Stimulated activated memory B cell treated with anti-CD40 and anti-IgM and Interleukin-4, amounts not matched to agents 10 μg/mL and 1 μg/mL and 100 μg/mL, for 72 hours (primary cell): ENCODE measurements at places on chromosomes 6 and 20.

GRCh38 chr6:68196645-68197044, 438.4 kb upstream of the ADGRB3 start:
- no peak overlapping the region for H3K4me3 ChIP-seq
- no peak for ATAC-seq
- H3K27me3 ChIP-seq = no peaks in the 10 kb centered on the region
- H3K27ac ChIP-seq = no peak overlapping the region

DNA sequence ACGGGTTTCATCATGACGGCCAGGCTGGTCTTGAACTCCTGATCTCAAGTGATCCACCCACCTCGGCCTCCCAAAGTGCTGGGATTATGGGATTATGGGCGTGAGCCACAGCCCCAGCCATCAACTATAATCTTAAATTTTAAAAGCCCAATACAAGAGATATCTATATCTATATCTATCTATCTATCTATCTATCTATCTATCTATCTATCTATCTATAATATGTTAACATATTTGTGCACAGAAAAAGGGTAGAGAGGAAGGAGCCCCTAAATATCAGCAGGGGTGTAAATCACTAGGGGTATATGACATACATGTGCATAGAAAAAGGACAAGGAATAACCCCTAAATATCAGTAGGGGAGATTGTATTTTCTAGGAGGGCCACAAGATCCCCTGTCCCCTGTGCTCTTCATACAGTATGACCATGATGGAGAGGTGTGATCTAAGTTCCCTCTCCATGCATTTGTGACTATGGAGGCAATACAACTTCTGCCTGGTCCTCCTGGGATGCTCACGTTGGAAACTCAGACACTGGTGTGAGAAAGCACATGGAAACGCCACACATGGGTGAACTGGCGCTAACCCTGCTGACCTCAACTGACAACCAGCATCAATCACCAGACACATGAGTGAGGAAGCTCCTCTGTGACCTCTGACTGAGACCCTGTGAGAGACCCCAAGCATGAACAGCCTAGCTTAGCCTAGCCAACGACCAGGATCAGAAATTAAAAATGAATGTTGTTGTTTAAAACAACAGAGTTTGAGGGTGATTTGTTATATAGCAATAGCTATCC, 1.2 kb upstream of the SPATS1 start:
- H3K4me3 ChIP-seq = no peak overlapping the region
- H3K27me3 ChIP-seq = peaks cover 54% of the 10 kb centered on the region
- no peak for ATAC-seq
- H3K36me3 ChIP-seq = no peaks in the 10 kb centered on the region

DNA sequence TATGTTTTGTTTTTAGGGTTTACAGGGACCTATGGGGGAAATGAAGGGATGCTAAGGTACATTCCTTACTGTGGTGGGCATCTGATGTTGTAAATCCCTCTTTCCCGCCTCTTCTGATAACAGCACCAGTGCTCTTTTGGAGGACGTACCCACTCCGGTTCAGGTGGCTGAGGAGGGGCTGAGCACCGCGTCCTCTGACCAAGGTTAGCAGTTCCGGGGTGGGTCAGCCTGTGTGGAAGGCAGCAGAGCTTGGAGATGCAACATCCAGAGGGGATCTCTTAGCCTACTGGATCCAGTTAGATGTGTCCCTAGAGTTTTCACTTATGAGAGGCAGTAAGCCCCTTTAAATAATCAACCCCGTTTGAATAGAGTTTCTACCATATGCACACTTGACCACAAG, 135.3 kb upstream of the KCNG1 start:
- H3K4me3 ChIP-seq = no peak overlapping the region
- H3K27me3 ChIP-seq = peaks cover 67% of the 10 kb centered on the region
- no peaks in the 10 kb centered on the region for H3K4me1 ChIP-seq
- H3K27ac ChIP-seq = no peak overlapping the region

DNA sequence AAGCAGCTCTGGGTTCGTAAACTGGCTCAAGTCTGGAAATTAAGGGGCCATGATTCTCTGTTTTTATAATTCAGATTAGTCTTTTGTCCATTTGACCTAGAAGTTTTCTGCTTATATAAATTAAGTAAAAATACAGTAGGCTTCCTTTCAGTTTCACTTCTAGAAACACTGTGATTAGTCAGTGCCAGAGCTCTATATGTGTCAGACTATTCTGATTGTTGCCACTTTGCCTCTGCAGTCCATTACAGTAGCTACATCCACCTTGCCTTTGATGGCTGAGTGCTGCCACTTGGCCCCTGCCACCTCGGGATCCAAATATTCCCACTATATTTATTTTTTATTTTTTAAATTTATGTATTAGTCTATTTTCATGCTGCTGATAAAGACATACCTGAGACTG, 7.9 kb downstream of the ZC2HC1B start:
- no peaks in the 10 kb centered on the region for H3K27me3 ChIP-seq
- H3K4me3 ChIP-seq = no peak overlapping the region

DNA sequence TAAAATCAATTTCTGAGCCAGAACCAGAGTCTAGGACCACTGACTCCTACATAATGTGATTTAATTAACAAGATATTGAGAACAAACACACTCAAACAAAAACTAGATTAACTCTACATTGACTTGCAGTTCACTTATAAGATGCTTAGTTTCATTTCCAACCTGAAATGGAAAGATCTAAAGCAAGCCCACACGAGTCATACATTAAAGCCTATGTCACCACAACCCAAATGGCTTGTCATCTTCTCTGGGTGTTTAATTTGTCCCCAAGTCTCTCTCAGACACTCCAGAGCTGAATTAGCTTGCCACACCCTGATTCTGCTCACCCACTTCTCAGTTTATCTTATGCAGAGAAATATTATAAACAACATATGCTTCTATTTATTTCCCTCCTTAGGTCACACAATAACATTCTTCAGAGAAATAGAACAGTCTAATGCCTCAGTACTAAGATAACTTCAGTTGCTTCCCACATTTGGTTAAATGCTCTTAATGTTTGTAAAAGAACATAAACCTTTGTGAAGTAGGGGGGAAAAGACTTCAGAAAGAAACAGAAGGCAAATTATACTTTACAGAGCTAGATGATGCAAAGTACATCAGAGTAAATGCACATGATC, 8.8 kb upstream of the FBXO30 start:
- H3K4me3 ChIP-seq = no peak overlapping the region
- peaks cover 6% of the 10 kb centered on the region for H3K4me1 ChIP-seq
- no peak overlapping the region for H3K27ac ChIP-seq
- H3K36me3 ChIP-seq = peaks cover 15% of the 10 kb centered on the region

DNA sequence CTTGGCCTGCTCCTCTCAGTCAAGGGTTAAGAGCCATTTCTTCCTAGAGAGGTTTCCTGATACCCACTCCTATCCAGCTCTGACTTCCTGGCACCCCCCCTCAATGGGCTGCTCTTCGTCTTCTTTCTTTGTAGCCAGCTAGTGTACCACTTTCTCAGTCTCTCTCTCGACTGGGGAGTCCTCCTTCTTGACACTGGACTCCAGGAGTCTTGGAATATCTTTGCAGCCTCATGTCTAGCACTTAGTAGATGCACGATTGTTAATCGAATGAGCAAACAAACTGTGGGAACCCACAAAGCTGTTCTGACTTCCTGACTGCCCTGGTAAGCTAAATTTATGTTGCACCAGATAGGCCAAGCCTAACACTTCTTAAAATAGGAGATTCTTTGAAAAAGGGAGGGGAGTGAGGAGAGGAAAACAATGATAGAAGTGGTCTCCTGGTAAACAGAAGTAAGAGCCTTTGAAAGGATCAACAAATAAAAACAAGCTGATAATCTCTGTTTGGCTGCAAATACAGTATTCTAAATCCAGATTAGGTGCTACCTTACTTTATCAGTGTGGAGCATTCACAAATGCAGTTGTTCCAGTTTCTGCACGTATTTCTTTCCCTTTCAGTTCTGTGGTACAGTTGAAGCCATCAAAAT, 160.1 kb upstream of the CITED2 start:
- H3K36me3 ChIP-seq = no peaks in the 10 kb centered on the region
- no peaks in the 10 kb centered on the region for H3K27me3 ChIP-seq
- H3K27ac ChIP-seq = no peak overlapping the region
- ATAC-seq = no peak

GRCh38 chr6:84752118-84752850, 12.1 kb downstream of the TBX18 start:
- no peak for ATAC-seq
- no peaks in the 10 kb centered on the region for H3K27me3 ChIP-seq
- no peak overlapping the region for H3K4me3 ChIP-seq
- H3K4me1 ChIP-seq = no peaks in the 10 kb centered on the region
- H3K27ac ChIP-seq = no peak overlapping the region

DNA sequence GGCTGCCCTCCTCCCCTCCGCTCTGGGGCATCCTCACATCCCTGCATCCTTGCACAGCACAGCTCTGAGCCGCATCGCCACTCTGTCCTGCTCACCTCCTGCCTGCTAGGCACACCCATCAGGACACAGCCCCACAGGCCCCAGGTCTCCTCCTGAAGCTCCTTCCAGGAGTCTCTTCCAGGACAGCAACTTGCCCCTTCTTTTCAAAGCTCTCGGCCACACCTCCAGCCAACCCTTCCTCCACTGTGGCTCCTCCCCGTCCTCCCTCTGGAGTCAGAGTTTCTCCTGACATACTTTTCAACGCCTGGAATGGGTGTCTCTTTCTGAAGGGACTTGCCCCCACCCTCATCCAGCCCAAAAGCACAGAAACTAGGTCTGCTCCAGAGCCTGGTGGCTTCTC, 77.3 kb downstream of the SLC23A2 start:
- peaks cover 81% of the 10 kb centered on the region for H3K36me3 ChIP-seq
- H3K4me1 ChIP-seq = peaks cover 58% of the 10 kb centered on the region
- peak overlapping the region; percentile 71 for H3K27ac ChIP-seq
- no peak for ATAC-seq
- H3K4me3 ChIP-seq = no peak overlapping the region

- peak; percentile 17 for ATAC-seq
- no peak overlapping the region for H3K4me3 ChIP-seq
- peaks cover 53% of the 10 kb centered on the region for H3K27me3 ChIP-seq
- peaks cover 16% of the 10 kb centered on the region for H3K4me1 ChIP-seq
- H3K36me3 ChIP-seq = no peaks in the 10 kb centered on the region
Observed at GRCh38 chr20:50267041-50267865, 76.6 kb downstream of the CEBPB start.

DNA sequence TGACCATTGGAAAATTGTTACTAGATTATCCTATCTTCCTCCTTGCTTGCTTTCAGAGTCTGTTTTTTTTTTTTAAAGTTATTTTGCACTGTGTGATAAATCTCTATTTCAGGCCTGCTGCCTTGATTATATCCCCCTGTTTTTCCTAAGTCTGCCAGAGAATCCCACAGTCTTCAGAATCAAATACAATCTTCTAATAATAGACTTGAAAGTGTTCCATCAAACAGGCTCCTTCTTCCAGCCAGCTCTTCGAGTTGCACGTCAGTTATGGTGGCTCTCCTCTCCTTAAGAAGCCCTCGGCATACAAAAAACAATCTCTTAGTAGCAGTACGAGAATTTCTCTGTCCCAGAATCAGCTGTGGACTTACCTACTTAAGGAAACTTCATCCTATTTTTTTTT, 92.9 kb upstream of the NOX3 start:
- ATAC-seq = no peak
- H3K36me3 ChIP-seq = no peaks in the 10 kb centered on the region
- H3K27ac ChIP-seq = no peak overlapping the region

GRCh38 chr6:126033696-126034095, 47.4 kb downstream of the TRMT11 start:
- H3K27me3 ChIP-seq = no peaks in the 10 kb centered on the region
- no peak overlapping the region for H3K27ac ChIP-seq
- no peak for ATAC-seq
- H3K4me3 ChIP-seq = no peak overlapping the region
- peaks cover 76% of the 10 kb centered on the region for H3K36me3 ChIP-seq

DNA sequence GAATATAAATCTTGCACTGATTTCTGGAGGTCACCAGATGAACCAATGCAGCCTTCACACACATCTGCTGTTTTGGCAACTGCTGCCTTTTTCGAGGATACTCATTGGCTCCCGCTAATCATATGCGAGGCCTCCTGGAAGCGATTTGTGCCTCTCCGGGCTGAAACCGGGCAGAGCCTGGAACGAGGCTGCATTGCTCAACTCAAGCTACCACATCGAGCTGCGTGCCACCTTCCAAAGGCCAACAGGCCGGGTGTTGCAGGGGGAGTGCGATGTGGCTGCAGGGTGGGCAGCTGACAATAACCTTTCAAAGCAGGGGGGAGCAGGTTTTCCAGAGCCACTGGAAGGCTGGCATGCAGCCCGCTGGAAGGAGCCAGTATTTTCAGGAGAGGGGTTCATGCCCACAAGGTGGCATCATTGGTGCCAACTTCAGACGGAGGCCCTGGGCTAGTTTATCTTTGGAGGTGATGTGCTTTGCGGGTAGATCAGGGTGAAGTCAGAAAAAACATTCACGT, 122.6 kb upstream of the IFNGR1 start:
- peaks cover 14% of the 10 kb centered on the region for H3K4me1 ChIP-seq
- H3K4me3 ChIP-seq = no peak overlapping the region
- no peaks in the 10 kb centered on the region for H3K27me3 ChIP-seq
- H3K36me3 ChIP-seq = no peaks in the 10 kb centered on the region

DNA sequence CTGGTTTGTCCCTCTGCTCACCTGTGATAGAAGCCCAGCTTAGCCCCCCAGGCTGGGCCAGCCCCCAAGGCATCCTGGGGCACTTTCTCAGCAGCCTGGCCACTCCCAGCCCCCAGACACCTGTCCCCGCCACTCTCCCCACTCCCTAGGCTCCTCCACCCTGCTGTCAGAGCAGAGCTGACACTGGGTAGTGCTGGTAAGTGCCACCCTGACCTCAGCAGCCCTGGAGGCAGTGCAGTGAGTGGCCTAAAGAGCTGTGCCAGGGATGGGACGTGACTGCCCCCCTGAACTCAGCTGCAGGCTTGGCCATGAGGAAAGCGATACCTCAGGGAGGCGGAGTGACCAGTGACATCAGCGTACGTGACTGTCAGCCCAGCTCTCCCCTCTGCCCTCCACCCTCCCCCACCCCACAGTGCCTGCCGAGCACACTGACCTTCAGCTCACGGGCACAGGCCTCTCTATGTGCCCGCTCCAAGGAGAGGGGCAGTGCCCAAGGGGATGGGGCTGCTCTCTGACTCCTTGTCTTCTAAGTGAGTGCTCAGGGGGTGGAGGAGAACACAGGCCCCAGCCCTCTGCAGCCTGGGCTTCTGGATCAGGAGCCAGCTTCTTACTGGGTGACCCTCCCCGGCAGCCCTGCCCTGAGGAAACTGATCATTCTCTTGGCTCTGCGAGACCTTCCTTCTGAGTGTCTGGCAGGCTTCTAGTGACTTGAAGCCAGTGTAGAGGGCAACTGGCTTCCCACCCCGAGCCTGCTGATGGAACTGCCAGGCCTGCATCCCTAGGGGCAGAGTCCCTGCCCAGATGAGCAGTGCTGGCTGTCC, 172.7 kb downstream of the MRPL14 start:
- no peak overlapping the region for H3K27ac ChIP-seq
- no peaks in the 10 kb centered on the region for H3K4me1 ChIP-seq
- H3K4me3 ChIP-seq = no peak overlapping the region
- ATAC-seq = no peak

DNA sequence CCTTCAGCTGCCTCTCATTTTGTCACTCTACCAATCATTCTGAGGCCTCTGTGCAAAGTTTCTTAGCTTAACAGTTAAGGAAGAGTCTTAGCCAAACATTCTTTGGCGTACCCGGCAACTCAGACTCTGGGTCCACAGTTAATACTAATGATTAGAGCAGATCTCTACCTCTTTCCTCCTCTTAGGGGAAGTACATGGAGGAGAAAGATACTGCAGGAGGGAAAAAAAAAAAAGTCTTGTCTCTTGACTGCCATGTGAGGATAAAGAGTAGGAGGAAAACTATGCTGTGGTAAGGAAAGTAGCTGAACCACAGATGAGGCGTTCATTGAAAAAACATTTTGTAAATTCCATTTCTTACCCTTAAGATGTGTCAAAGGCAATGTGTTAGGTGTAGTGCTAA, 44.0 kb upstream of the MARCKS start:
- H3K4me1 ChIP-seq = peaks cover 28% of the 10 kb centered on the region
- no peaks in the 10 kb centered on the region for H3K27me3 ChIP-seq
- H3K27ac ChIP-seq = peak overlapping the region; percentile 30
